CD4-positive, CD25-positive, alpha-beta regulatory T cell (primary cell): ENCODE measurements at places on chromosomes 1 and 21. TPM values are rescaled to one million over a fixed set of nuclear protein-coding genes. Genes with fewer than 3 reads are reported as not detected.

Gene SPATA46
- not detected for total RNA-seq

Gene RPTN
- not detected for total RNA-seq

Gene C1orf116
- total RNA-seq = 0.32 TPM

Gene FCRL3
- total RNA-seq = 24.8 TPM

Gene GJA4
- total RNA-seq = not detected

- no peaks in the 10 kb centered on the region for H3K27me3 ChIP-seq
- DNase-seq = no peak
- peaks cover 27% of the 10 kb centered on the region for H3K4me1 ChIP-seq
- no peak overlapping the region for H3K27ac ChIP-seq
These were observed 2.3 kb downstream of the SLC37A1 start for GRCh38 chr21:42515708-42516502.

DNA sequence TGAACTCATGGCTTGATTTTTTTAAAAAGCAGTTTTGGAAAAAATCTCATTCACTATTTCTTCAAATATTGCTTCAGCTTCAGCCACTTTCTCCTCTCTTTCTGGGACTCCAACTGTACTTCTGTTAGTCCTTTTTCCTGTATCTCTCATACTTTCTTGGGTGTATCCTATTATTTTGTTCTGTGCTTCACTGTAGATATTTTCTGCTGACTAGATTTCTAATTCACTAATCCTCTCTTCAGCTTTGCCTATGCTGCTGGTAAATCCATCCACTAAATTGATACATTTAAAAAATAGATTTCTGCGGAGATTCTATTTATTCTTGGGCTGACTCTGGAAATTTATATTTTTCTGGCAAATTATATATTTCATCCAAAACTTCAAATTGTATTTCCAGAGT is 4.9 kb upstream of the KCNE2 start:
- H3K4me3 ChIP-seq = no peak overlapping the region
- no peaks in the 10 kb centered on the region for H3K36me3 ChIP-seq
- H3K27ac ChIP-seq = no peak overlapping the region
- H3K27me3 ChIP-seq = peaks cover 19% of the 10 kb centered on the region
- DNase-seq = no peak

- no peak for DNase-seq
- no peak overlapping the region for H3K27ac ChIP-seq
- no peaks in the 10 kb centered on the region for H3K4me1 ChIP-seq
- H3K36me3 ChIP-seq = no peaks in the 10 kb centered on the region
- peaks cover 7% of the 10 kb centered on the region for H3K27me3 ChIP-seq
These were observed 20.2 kb upstream of the TCEA3 start for GRCh38 chr1:23444596-23445390.

- peaks cover 17% of the 10 kb centered on the region for H3K4me1 ChIP-seq
- DNase-seq = peak; percentile 38
- H3K27me3 ChIP-seq = no peaks in the 10 kb centered on the region
These were observed 758 bp downstream of the RAD54L start for GRCh38 chr1:46248122-46248920.

DNA sequence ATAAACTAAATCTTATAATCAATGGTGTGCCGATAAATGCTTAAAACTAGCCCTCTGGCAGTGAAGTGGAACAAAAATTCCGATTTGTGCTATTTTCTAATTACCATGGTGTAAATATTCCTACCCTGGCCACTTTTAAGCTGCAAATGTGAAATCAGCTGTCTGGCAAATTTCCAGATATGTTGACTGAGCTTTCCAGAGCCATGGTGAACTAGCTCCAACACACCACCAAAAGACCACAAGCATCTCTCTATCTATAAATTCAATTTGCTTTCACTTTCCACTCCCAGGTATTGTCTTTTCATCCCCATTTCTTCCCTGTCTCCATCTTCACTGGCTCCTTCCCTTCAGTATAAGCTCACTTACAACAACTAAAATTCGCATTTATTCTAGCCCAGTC is 152.3 kb upstream of the RGS18 start:
- H3K27me3 ChIP-seq = no peaks in the 10 kb centered on the region
- H3K4me3 ChIP-seq = no peak overlapping the region
- no peaks in the 10 kb centered on the region for H3K36me3 ChIP-seq
- DNase-seq = no peak
- H3K27ac ChIP-seq = no peak overlapping the region

DNA sequence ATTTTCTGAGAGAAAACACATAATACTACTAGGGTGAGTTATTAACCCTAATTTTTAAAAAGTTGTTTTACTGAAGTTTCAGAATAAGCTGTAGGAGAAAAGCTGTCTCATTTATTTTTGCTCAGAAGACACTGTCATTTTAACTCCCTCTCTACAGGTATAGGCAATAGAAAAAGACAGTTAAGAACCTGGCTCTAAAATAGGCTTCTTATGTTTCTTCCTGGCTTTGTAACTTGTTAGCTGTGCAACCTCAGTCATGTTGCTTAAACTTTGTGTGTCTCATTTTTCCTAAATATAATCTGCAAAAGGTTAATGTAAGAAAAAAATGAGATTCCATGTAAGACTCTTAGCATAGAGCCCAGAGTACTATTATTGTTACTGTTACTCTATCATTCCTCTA is 64.4 kb downstream of the TTLL7 start:
- H3K4me1 ChIP-seq = no peaks in the 10 kb centered on the region
- no peak for DNase-seq
- no peaks in the 10 kb centered on the region for H3K36me3 ChIP-seq
- H3K27me3 ChIP-seq = peaks cover 4% of the 10 kb centered on the region
- H3K4me3 ChIP-seq = no peak overlapping the region
- H3K27ac ChIP-seq = no peak overlapping the region

DNA sequence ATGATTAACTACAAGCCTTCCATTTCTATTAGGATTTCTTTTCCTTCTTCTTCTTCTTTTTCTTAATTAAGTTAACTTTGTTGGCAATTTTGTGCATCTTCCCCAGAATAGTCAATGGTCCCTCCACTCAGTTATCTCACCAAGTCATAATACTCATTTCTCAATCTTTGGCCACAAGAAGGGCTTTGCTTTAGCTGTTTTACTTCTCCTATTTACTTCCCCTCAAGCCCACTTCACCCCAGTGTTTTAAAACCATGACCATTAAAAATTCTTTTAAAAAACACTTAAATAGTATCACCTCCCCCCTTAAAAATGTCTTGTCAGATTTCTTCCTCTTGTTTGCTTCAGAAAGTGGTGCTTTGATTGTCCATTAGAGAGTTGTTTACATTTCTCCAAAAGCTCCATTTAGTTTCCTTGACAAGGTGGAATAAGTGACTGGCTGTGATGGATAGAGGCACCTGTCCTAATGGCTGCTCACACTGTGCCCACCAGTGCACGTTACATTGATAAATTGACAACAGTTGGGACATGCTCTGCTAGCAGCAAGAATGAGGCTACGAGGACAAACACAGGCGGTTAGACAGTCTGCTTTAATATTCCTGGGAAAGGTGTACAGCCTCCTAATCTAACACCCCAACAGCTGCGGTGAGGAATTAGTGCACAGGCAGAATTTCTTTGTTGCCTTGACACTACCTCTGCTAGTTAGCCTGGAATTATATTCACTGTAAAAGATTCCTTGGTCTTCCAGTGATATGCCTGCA is 354.7 kb downstream of the LMO4 start:
- no peaks in the 10 kb centered on the region for H3K4me1 ChIP-seq
- H3K4me3 ChIP-seq = peak overlapping the region; percentile 72
- DNase-seq = no peak
- H3K27ac ChIP-seq = no peak overlapping the region
- H3K27me3 ChIP-seq = no peaks in the 10 kb centered on the region
- no peaks in the 10 kb centered on the region for H3K36me3 ChIP-seq

DNA sequence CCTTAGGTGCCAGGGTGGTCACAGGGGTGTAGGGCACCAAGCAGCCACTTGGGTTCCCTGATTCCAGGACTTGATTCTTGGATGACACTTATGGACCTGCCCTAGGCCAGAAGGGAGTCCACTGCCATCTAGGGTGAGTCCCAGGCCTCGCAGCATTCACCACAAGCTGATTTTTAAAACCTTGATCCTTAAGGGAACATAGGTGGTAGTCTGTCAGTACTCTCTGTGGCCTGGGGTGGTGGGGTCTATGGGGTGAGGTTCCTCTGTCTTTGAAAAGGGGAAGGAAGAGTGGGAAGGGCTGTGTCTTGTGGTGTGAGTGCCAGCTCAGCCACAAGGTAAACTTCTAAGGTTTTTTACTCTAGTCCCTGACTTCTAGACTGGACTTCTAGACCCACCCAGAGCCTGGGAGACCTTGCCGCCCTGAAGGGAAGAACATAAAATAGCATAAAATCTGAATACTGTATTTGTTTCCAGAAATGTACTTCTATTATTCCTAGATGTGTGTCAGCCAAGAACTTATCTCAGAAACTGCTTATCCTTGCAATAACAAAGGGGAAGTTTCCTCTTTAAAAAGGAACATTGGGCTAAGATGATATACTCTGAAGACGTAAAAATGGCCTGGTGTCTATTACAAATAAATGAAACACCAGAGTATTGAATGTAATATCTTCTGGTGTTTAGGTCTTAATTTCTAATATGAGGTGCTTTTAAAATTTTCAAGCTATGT is 757.3 kb downstream of the LTN1 start:
- no peak overlapping the region for H3K4me3 ChIP-seq
- H3K27me3 ChIP-seq = no peaks in the 10 kb centered on the region
- no peaks in the 10 kb centered on the region for H3K36me3 ChIP-seq
- no peaks in the 10 kb centered on the region for H3K4me1 ChIP-seq

GRCh38 chr1:19458815-19459417 is 26.4 kb downstream of the CAPZB start:
- peak overlapping the region; percentile 65 for H3K27ac ChIP-seq
- peaks cover 98% of the 10 kb centered on the region for H3K4me1 ChIP-seq
- DNase-seq = no peak
- H3K4me3 ChIP-seq = peak overlapping the region; percentile 59
- H3K36me3 ChIP-seq = no peaks in the 10 kb centered on the region

- H3K36me3 ChIP-seq = no peaks in the 10 kb centered on the region
- DNase-seq = no peak
- H3K27ac ChIP-seq = no peak overlapping the region
- H3K4me3 ChIP-seq = no peak overlapping the region
These were observed 47.5 kb downstream of the OLFML3 start for GRCh38 chr1:114026797-114027196.

- no peaks in the 10 kb centered on the region for H3K4me1 ChIP-seq
- no peaks in the 10 kb centered on the region for H3K27me3 ChIP-seq
- no peaks in the 10 kb centered on the region for H3K36me3 ChIP-seq
- DNase-seq = no peak
- no peak overlapping the region for H3K27ac ChIP-seq
These were observed 16.4 kb upstream of the ZNF281 start for GRCh38 chr1:200426196-200426595.

GRCh38 chr1:190179817-190180216 is 297.8 kb downstream of the BRINP3 start:
- H3K27ac ChIP-seq = no peak overlapping the region
- no peak overlapping the region for H3K4me3 ChIP-seq
- H3K4me1 ChIP-seq = no peaks in the 10 kb centered on the region

DNA sequence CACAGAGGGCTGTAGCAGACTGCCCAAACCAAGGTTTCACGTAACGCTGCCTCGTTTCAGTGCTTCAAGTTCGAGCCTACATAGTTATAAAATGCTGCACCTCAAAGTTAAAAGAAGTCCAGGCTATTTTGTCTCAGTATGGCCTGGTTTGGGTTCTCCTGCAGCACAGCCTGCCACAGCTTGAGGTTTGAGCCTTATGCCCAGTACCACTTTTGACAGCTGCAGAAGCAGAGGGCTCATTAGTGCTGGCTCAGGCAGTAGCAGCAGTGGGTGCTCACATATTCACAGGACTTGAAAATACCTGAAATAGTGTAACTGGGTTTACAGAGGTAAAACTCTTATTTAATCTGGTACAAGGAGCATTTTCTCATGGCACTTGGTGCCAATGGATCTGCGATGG is 15.3 kb downstream of the SPATA46 start:
- no peaks in the 10 kb centered on the region for H3K36me3 ChIP-seq
- no peaks in the 10 kb centered on the region for H3K4me1 ChIP-seq
- H3K27ac ChIP-seq = no peak overlapping the region
- H3K4me3 ChIP-seq = no peak overlapping the region
- DNase-seq = no peak

DNA sequence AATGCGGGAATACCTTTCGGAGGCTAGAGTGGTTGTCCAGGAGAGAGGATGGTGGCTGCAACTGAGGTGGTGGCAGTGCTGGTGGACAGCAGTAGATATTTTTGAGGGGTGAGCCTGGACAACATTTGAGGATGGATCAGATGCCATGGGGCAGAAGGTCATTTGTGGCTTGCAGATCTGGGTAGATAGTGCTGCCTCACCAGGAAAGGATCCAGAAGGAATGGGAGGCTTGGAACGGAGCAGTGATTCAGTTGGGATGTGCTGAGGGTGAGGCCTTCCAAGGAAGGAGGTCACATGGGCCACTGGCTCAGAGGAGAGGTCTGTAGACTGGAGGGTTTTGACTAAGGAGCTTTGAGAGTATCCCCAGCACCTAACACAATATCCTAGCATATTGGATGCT is 110.8 kb upstream of the KAZN start:
- no peaks in the 10 kb centered on the region for H3K36me3 ChIP-seq
- H3K4me3 ChIP-seq = no peak overlapping the region
- H3K27me3 ChIP-seq = no peaks in the 10 kb centered on the region
- DNase-seq = no peak
- no peak overlapping the region for H3K27ac ChIP-seq
- no peaks in the 10 kb centered on the region for H3K4me1 ChIP-seq

- peak; percentile 2 for DNase-seq
- peaks cover 15% of the 10 kb centered on the region for H3K4me1 ChIP-seq
- peaks cover 42% of the 10 kb centered on the region for H3K27me3 ChIP-seq
These were observed 3.2 kb upstream of the SAMD13 start for GRCh38 chr1:84298328-84298683.

DNA sequence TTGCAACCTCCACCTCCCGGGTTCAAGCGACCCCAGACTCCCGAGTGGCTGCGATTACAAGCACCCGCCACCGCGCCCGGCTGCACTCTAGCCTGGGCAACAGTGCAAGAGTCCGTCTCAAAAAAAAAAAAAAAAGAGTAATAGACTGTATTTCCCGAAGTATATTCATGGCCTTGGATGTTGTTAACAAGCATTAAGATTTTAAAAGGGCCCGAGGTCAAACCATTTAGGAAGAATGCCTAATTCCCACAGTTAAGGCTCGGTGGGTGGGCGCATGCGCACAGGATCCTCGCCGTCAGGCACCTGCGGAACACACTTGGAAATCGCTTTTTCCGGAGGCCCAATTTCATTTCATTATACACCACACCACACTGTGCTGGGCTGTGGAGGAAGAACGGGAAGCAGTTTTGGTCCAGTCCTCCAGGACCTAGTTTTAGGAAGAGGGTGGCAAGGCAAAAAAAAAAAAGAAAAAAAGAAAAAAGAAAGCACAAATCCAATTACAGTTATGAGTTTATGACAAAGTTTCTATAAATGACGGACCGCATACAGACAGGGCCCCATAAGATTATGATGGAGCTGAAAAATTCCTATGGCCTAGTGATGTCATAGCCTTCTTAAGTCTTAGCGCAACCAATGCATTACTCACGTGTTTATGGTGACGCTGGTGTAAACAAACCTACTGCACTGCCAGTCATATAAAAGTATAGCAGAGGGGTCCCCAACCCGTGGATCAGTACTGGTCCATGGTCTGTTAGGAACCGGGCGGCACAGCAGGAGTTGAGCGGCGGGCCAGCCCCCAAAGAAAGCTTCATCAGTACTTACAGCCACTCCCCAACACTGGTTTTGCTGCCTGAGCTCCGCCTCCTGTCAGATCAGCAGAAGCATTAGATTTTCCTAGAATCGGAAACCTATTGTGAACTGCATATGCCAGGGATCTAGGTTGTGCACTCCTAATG is 38.2 kb downstream of the H3-3A start:
- DNase-seq = peak; percentile 40
- no peaks in the 10 kb centered on the region for H3K36me3 ChIP-seq
- peaks cover 12% of the 10 kb centered on the region for H3K4me1 ChIP-seq
- H3K27ac ChIP-seq = no peak overlapping the region
- no peaks in the 10 kb centered on the region for H3K27me3 ChIP-seq

GRCh38 chr1:161267321-161267720 is 8.8 kb downstream of the PCP4L1 start:
- DNase-seq = no peak
- no peak overlapping the region for H3K27ac ChIP-seq
- no peaks in the 10 kb centered on the region for H3K4me1 ChIP-seq
- H3K4me3 ChIP-seq = no peak overlapping the region
- H3K27me3 ChIP-seq = peaks cover 10% of the 10 kb centered on the region
